RPMI7951 (cell line): ENCODE measurements at places on chromosomes 3 and 15. TPM values are rescaled to one million over a fixed set of nuclear protein-coding genes. Genes with fewer than 3 reads are reported as not detected.

DNA sequence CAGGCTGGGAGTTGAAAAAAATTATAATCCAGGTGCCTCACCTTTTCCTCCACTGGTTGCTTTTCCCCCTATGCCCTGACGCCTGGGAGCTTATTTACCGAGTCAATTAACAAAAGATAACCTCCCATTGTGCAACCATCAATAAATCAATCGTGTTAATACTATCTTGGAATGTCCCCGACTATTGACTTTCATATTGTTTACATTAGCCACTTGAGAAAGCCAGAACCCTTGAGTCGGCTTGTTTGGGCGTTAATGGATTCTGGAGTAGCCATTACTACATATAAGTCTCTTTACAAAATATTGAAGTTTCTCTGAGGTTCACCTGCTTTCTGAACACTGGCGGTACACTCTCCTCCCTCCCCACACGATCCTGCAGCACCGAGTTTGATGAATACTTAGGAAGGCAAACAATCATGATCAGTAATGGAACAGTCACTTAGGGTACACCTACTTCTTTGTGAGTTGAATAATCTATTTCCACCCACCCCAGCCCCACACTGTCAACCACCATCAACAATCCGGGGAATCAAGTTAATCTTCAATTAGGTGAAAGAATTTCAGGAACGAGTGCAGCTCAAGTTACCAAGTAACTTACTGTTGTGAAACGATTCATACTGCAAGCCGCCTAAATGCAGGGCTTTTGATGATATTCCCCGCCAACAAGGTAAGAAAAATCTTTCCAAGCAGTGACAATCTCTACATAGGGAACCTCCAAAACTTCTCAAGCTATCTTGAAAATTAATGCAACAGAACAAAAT lies 159.3 kb upstream of the NR2F2 start:
- no peak for DNase-seq

The CYP8B1 gene
- not detected in 2 replicates for total RNA-seq

DNA sequence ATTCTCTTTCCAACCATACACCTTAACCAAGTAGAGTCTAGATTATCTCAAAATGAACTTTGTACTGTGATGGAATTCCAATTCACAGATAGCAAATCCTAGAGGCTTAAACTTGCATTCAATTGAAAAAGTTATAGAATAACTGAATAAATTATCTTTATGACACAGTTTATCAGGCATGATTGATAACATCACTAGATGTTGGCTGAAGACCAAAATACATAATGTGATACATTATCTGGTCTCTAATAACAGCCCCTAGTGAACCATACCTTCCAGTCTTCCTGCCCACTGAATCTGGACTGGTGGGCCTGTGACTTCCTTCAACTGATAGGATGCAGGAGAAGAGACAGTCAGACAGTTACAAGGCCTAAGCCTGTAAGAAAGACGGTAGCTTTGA lies 165.2 kb upstream of the CMC1 start:
- no peak for DNase-seq

The CTXND1 gene
- total RNA-seq, result under 0.01 TPM in 1 of 2 replicates, not detected in the other

GRCh38 chr3:179872842-179873241 lies 163.9 kb downstream of the PEX5L start:
- DNase-seq, result no peak

DNA sequence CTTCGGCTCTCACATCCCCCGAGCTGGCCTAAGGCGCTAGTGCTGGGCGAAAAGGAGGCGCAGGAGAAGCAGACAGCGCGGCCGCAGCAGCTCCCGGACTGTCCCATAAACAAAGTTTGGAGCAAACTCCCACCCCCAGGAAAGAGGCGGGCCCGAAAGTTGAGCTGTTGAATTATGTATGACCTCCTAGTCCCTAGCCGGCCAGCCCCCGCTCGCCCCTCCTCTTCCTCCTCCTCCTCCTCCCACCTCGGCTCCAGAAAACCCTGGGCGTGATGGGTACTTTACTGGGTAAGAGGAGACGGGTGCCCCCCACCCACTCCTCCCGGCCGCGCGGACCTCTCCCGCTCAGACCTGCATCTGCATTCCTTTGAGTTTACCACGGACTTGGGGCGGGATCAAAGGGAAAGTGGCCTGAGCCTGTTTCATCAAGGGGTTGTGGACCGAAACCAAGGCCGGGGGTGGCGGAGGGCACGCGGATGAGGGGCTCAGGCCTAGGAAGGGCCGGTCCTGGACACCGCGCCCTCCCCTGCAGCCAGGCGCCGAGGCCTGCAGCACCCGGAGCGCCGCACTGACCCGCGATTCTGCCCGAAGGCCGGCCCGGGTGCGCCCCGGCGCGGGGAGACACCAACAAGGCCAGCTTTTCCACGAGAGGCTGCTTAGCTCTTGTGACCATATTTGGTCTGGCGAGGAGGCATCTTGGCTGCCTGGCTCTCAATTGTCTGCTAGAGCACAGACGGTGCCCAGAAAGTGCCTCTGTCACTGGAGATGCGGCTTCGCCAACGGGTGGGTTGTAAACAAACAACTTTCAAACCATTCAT lies at the start of gene WWTR1:
WWTR1 (minus strand) TSS at position 100 of the 818 bp plus-strand sequence. CDS start 719 bp downstream, outside the sequence.
- peak; percentile 98 for DNase-seq

DNA sequence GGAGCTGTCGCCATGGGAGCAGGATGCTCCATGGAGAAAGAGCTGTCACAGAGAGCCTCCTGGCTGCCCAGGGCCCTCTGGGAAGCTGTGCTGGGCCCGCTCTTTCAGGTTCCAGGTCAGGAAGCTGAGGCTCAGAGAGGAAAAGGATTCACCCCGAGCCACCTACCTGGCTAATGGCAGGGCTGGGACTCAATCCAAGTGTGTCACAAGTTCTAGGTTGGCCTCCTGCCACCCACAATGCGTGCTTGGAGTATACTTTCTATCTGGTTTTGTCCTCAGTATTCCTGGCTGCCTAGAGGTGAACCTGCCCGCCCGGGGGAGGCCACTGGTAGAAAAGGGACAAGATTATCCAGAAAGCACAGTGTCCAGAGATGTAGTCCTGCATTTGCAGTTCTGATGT lies 23.6 kb downstream of the FAH start:
- DNase-seq, result no peak

DNA sequence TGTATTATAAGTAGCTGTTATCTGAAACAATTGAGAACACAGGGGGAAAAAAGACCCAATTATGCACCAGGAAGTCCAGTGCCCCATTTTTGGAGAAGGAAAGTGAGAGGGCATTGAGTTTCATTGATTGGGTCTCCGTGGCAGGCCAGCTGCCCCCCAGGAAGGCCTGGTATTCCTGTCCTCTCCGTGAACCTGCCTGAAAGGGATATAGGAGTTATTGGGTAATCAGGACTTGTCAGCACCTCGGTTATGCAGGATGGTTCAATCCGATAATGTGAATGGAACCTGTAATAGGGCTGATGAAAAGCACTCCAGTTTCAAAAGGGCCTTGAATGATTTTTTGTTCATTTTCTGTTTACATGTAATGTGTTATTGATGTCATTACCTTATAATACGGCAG lies 122.0 kb upstream of the RARB start:
- DNase-seq, result no peak

The FRMD4B gene
- total RNA-seq, result 2.6 TPM in 2 replicates

GRCh38 chr3:106033654-106034053 lies 164.8 kb upstream of the CBLB start:
- no peak for DNase-seq

- DNase-seq, result no peak
Observed at GRCh38 chr3:197295871-197296270, 2.5 kb downstream of the DLG1 start.

GRCh38 chr15:37789881-37790280 lies 144.6 kb upstream of the TMCO5A start:
- peak; percentile 72 for DNase-seq

The SH2D7 gene
- not detected in 2 replicates for total RNA-seq

DNA sequence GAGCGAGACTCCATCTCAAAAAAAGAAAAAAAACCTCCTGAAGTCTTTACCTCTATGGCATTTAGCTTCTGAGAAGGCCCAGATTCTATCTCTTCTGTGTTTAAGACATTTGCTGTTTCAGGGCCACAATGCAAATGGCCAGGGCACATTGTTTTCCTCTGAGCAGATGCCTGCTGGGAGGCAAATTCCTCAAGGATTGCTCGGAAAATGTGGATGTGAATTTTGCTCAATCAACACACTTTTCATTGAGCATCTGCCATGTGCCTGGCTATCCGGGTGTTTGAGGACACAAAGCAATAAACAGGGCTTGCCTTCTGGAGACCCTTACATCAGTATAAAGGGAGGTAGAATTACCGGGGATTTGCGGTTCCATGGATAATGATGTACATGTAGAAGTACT lies 20.0 kb downstream of the TRIM71 start:
- no peak for DNase-seq

DNA sequence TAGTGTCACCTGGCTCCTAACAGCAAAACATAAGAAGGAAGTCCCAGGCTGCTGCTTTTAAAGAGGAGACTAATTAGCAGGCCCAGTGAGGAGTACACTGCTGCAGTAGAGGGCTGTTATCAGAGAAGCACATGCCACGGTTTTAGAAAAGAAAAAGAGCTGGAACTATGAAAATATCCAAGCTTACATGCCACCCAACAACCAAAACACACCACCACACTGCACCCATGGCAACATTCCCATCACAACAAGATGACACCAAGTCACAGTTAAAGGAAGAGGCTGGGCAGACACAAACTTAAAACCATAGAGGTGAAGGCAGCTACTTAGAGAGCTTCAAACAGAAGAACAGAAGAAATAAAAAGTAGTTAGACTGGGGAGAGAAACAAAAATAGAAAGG lies 37.0 kb downstream of the NPTN start:
- no peak for DNase-seq

DNA sequence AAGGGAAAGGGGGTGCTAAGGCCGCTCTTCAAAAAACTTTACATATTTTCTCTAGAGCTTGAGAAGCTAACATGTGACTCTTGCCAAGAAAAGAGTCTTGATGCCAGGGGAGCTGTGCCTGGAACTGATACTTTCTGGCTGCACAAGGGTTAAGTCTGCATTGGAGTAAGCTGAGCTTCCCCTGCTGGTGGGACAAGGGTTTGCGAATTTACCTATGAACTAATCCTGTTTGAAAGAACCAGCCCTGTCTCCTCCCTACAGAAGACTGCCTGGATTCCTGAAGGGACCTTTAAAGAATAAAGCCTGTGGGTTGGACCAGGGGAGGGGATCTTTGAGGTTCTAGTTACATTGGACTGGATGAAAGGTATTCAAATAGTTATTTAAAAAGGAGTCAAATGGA lies 58.3 kb upstream of the EPHA3 start:
- DNase-seq, result no peak

- no peak for DNase-seq
Observed at GRCh38 chr15:71224024-71224423, 108.8 kb downstream of the THSD4 start.

GRCh38 chr3:67031986-67032385 lies 33.9 kb downstream of the KBTBD8 start:
- no peak for DNase-seq

The SPPL2A gene
- 117 and 125 TPM in 2 replicates for total RNA-seq

DNA sequence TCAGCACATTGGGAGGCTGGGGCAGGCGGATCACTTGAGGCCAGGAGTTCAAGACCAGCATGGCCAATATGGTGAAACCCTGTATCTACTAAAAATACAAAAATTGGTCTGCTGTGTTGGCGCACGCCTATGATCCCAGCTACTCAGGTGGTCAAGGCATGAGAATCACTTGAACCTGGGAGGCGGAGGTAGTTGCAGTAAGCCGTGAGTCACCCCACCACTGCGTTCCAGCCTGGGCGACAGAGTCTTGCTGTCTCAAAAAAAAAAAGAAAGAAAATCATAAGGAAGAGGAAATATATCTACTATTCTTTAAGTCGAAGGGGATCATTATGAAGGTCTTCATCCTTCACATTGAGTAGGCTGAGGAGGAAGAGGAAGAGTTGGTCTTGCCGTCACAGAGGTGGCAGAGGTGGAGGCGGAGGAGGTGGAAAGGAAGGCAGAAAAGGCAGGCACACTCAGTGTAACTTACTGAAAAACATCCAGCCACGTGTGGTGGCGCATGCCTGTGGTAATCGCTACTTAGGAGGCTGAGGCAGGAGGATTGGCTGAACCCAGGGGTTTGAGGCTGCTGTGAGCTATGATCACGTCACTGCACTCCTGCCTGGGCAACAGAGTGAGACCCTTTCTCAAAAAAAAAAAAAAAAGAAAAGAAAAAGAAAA lies 14.2 kb downstream of the CSK start:
- no peak for DNase-seq

GRCh38 chr15:50247819-50248655 lies 17.5 kb downstream of the HDC start:
- DNase-seq, result peak; percentile 78

DNA sequence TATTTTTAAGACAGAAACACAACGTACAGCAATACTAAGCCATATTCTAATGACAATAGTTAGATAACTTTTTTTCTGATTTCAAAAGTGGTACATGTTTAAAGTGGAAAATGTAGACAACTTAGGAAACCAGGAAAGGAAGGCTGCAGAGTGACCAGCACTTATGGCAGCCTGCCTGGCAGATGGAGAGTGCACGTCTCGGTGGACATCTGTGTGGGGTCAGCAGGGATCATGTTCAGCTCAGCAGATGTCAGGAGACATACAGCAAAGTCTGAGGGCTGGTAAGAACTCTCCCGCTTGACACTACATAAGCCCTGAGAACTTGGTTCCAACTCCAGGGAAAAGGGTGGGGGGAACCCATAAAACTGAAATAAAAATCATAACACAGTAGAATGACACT lies 128.6 kb upstream of the ADPGK start:
- DNase-seq, result peak; percentile 13

GRCh38 chr3:89234620-89235019 lies 127.2 kb downstream of the EPHA3 start:
- DNase-seq, result no peak

The SNRPA1 gene
- 39.8 and 43.0 TPM in 2 replicates for total RNA-seq

GRCh38 chr3:191235331-191236314 lies 36.6 kb downstream of the OSTN start:
- DNase-seq, result peak; percentile 97

The POPDC2 gene
- not detected in 2 replicates for total RNA-seq

The ATP8B4 gene
- 0.29 and 0.36 TPM in 2 replicates for total RNA-seq

The ACAN gene
- total RNA-seq, result 0.78 and 0.96 TPM in 2 replicates

The ERC2 gene
- total RNA-seq, result 0.10 and 0.24 TPM in 2 replicates
